Dorsolateral prefrontal cortex (tissue), 122 donors: ENCODE measurements at places on chromosomes 6 and 20.

- DNase-seq: no peak
Observed at GRCh38 chr6:157961832-157962575, 19.7 kb upstream of the SYNJ2 start.

DNA sequence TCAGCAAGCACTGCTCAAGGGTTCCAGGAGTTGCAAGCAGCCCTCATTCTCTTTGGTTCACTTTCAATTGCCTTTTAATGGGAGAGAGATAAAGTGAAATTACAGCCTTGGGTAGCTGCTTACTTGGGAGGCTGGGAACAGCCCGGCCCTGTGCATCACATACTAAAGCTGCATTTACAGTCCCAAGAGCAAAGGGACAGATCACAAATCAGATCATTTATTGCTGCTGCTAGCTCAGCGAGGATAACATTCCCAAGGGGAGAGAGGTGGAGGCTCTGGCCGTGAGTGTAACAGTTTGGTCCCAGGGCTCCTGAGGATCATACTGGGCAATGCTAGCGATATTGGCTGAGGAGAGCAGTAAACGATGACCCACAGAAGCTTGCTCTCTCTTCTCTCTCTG lies 133.1 kb downstream of the CDH26 start:
- no peak for DNase-seq

DNA sequence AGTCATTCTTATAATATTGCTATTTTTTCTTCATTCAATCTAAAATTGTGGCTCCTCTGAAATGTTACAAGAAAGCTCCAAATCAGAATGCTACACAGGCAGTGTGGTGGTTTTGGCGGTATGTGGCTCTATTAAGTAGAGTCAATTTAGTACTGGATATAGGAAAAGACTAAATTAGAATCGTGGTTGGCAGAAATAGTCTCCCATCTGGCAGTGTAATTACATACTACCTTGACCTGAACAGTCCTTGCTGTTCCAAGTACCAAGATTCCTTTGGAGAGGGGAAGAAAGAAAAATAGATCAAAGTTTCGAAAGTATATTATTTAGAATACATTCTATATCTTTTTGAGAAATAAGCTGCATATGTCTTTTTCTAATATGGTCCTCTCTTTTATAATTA lies 78.2 kb downstream of the C6orf118 start:
- no peak for DNase-seq

DNA sequence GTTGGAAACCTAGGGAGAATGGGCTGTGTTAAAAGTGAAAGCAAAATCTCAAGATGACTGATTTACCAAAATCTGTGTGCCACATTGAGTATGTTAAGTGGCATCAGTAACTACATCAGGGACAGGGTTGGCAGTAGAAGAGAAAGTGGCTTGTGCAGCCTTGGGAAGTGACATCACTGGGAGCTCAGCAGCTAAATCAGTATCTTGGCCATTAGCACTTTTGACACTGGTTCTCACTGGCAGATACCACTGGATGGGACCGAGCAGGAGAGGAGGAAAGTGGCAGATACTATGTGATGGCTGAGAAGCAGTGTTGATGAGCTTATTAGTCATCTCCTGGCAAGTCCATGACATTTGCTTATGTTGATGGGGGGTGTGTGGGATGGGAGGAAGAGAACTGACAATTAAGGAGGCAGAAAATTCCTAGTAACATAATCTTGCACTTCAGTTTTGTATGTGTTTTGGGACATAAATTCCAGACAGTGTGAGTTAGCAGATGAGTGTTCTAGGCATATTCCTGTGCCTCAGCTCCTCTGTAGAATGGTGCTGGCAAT lies 322.2 kb downstream of the SOX4 start:
- DNase-seq: no peak

GRCh38 chr20:31818376-31818908 lies 714 bp upstream of the MYLK2 start:
- no peak for DNase-seq

DNA sequence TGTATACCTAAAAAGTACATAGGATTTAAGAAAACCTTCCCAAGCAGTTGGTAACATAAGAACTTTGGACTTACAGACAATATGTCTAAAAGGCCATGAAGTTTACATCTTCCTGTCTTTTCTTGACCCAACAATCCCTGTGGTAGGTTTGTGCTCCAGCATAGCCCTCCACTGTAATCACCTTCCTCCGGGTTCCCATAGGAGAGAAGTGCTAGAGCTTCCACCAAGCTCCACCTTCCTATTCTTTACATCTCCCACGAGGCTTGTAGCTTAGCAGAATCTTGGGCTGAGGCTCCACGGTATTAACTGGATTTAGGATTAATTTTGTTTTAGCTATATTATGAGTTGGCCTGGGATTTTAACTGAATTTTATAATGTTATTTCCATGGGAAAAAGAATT lies 23.3 kb downstream of the ADGRG6 start:
- no peak for DNase-seq

DNA sequence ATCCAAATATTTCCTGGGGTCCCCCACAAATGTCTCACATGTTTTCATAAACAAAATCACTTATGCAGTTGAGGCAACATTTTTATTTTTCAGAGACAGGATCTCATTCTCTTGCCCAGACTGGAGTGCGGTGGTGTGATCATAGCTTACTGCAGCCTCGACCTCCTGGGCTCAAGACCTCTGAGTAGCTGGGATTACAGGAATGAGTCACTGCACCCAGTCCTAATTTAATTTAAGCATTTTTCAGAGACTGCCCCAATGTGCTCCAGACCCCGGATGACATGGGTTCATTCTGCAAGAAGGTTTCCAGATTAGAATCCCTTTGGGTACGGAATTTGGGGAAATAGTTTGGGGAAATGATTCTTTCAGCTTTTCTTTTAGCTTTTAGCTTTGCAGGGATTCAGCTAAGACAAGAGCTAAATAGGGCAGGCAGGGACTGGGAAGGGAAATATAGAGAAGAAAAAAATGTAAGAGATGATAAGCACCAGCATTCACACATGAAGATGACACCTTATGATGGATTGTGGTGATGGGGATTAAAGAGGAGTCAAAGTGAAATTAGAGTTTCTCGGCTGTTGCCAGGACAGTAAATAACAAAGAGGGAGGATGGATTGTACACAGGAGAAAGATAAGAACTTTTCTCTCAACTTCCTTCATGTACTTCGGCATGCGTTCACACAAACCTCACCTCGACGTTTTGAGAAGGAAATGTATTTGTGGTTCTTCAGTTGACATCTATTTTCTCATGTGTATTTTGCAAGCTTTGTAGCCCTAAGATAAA lies 169.4 kb upstream of the TAB2 start:
- no peak for DNase-seq
